ENCODE measurements at places on chromosomes 7 and 10.

- DNase-seq: no peak
These were observed 7.6 kb downstream of the IQCE start for GRCh38 chr7:2566348-2566889.

GRCh38 chr10:119207713-119208552 is 562 bp downstream of the GRK5 start:
- peak; percentile 41 for DNase-seq

DNA sequence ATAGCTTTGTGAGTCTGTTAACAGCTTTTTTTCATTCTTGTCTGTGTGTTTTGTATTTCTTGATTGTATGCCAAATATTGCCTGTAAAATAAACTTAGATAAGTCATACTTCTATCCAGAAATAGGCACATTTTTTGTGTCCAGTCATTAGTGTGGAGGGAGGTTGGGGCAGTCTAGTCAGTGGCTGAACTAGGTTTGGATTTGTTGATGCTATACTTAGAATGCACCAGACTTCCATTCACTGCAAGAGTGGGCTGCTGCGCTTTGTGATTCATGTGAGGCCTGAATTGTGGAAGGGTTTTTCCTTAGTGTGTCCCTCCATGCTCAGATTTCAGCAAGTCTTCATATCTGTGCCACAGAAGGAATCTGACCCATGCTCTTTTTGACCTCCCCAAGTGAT is 50.0 kb downstream of the TRUB1 start:
- no peak for DNase-seq

DNA sequence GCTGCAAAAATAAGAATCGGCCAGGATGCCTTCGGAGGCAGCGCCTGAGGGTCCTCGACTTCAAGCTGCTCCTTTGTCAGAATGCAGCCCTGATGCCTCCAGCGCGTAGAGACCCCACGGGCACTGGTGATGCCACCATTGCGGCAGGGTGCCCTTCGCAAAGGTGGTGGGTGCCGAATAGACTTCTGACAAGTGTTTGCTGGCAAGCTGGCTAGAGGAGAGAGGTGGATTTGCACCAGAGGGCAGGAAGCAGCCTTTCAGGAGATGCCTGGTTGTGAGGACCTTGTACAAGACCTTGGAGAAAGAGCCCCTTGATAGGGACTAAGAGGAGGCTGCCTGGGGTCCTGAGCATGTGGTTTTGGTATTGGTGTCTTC is 103.2 kb upstream of the PPIF start:
- no peak for DNase-seq

GRCh38 chr7:140605337-140605736 is 35.3 kb downstream of the DENND2A start:
- no peak for DNase-seq

DNA sequence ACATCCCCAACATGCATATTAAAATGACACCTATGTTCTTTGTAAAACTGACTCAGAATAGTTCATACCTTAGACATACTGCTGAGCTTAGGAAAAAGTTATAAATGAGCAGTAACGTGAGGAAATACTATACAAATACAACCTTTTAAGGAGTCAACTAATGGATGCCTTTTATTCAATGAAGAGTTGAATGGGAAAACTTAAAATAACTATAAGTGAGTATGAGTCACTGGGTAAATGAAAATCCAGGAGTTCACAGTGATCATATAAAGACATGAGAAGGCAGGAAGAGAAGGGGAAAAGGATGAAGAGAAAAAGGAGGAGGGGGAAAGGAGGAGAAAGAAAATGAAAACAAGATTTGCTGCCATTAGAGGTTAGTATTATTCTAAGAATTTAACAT is 157.8 kb upstream of the PCDH15 start:
- no peak for DNase-seq

DNA sequence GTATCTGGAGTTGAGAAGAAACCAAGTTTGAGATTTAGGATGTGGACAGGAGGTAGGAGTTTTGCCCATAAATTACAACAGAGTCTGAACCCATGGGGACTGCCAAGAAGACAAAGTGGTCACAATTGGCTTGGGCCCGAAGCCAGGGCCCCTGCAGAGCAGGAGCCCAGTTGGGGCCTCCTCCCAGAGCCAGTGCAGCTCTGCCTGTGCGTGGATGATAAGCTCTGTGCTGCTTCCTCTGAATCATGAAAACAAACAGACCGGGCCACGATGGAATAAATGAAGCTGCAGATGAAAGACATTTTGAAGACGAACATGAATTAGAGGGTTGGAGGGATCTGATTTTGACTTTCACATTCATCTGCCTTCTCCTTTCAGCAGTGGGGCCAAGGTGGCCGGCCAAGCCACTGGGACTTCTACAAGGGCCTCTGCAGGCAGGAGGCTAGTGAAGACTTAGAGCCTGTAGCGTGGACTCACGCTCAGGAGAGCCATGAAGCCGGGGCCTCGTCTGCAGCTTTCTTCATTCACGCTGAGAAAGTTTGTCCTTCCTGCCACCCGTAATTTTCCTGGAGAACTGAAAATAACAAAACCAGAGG is 156.8 kb upstream of the LYZL1 start:
- DNase-seq: no peak

DNA sequence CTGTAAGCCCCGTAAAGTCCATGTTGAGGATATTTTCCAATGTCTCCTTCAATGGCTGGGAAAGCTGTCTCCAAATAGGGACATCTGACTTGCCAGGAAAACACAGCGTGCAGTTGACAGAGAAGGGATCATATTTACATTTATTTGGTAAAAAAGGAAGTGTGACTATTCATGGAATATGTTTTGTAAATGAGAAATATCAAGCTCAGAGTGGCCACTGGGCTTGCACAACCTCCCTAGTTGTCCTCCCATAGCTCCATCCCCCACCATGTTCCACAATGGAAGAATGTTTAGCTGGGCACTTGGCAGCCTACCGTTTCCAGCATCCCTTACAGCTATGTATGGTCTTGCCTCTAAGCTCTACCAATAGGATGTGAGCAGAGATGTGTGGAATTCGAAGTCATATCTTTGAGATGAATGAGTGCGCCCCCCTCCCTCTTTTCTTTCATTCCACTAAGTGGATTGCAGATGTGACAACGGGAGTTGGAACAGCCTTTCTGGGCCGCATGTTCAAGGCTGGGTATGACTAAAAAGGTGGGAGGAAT is 306.6 kb upstream of the ZMIZ1 start:
- DNase-seq: no peak

DNA sequence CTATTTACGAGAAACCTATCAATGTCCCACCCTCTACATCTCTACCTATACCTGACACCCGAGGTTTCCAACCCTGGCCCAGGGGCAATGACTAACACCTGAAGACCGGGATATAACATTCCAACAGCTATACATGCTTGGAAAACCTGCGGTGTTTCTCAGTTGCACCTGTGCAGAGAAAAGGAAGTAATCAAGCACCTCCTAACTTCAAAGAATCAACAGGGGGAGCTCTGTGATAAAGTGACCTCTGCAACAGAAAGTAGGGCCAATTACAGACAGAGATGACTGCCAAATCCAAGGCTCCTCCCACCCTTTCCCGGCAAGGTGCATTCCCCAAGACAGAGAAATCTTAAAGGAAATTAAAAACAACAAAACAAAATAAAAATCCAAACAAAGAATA is 41.3 kb downstream of the CCDC6 start:
- no peak for DNase-seq

DNA sequence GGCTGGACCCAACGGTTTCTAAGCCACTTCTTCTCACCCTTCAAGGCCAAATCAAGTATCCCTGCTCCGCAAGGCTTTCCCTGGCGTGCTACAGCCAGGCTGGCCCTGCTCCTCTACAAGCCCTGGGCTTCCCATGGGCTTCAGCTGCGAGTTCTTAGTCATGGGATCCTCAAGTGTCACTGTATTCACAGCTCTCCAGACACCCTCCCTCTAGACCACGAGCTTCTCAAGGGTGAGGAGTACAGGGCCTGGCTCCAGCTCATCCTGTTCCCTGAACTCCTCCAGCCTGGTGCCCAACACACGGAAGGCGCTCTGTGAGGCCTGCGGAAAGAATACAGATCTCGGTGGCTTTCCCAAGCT is 38.8 kb downstream of the FAM53B start:
- no peak for DNase-seq

- no peak for DNase-seq
These were observed 413 bp downstream of the PANK1 start for GRCh38 chr10:89644691-89644966.

DNA sequence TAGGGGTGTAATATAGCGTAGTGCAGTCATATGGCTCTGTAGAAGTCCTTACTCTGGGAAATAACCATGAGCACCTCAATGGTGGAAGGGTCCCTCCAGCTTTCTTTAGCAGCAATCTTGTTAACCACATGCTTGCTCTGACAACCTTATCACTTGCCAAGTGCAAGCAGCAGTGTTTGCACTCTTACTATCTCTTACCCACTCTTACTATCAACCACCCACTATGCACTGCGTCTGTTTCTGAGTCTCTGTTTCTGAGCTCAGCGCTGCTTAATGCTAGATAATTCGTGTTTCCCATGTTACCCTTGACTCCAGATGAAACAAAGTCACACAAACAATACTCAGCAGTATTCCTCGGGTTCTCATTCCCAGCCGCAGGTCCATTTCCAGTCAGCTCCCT is 433.7 kb upstream of the PFKP start:
- no peak for DNase-seq

- DNase-seq: no peak
These were observed 8.7 kb upstream of the GRIFIN start for GRCh38 chr7:2484868-2485267.

GRCh38 chr7:6320791-6321190 is 48.4 kb upstream of the CYTH3 start:
- no peak for DNase-seq

GRCh38 chr7:17690030-17690429 is 250.3 kb downstream of the SNX13 start:
- DNase-seq: no peak

DNA sequence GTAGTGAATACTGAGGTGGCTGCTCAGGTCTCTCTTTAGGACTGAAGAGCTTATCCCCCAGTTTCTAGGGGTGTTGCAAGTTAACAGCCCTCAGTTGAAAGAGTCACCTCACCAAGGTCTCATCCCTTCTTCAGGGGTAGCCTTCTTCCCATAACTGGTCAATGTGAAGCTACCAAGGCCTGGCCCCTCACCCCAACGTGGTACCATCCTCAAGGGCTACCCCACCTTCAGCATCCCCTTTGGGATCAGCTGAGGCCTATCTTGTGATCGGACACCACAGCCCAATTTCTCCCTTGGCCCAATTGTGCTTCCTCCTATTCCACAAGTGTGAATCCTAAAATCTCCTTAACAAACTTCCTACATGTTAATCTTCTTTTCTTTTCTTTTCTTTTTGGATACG is 289.5 kb upstream of the MKLN1 start:
- DNase-seq: no peak

DNA sequence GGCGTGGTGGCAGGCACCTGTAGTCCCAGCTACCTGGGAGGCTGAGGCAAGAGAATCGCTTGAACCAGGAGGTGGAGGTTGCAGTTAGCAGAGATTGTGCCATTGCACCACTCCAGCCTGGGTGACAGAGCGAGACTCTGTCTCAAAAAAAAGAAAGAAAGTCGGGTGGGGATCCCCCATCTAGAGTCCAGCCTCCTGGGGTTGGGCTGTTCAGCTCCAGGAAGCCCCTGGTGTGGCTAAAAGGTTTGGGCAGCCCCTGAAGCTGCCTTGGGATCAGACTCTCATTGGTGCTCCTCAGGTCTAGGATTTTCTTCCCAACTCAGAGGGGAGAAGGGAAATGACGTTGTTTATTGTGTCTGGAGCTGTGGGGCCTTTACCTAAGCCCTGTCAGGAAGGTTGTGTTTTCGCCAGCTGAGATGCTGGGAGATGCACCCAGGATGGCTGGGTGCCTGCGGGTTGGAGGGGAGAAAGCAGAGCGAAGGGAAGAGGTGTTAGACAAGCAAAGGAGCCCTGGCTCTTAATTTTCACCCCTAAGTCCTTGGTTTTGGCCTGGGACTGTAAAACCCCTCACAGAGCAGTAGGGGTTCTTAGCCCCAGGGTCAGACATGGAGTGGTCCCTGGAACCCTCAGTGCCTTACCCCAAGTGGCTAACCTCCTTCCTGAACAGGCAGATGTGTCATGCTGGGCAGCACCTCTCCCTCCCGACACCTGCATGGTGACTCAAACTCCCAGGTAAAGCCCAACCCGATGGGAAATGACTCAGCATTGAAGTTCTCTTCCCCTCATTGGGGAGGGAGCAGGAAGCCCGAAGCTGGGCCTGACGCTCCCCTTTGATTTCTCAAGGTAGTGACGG is 21.1 kb downstream of the PLAU start:
- peak; percentile 66 for DNase-seq

DNA sequence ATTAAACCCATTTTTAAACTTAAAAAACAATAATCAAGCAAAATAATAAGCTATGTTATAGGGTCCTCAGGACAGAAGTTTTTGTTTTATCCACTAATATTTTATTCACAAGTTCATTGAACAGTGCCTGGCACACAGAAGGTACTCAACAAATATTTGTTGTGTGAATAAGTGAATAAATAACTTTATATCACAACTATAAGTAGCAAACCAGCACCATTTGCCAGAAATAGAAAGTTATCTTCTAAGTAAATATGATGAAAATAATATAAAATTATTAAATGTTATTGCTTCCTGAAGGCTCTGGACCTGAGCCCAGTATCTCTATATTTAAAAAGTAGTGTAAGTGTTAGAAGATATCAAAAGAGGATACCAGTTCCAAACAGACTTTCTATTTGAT is 29.1 kb upstream of the SEPTIN7 start:
- no peak for DNase-seq

GRCh38 chr7:99374111-99375064 is at the start of gene ARPC1B:
Gene ARPC1B, plus strand, starts transcription at chr7:99374730. Its CDS starts 10,985 bp downstream, at chr7:99385715.
- peak; percentile 89 for DNase-seq

- DNase-seq: no peak
These were observed 7.6 kb upstream of the TMEM236 start for GRCh38 chr10:17744341-17744861.

GRCh38 chr10:119818889-119819270 is 53.8 kb downstream of the MCMBP start:
- no peak for DNase-seq

GRCh38 chr10:44258019-44258418 is 126.9 kb downstream of the CXCL12 start:
- DNase-seq: no peak

GRCh38 chr10:25263931-25264330 is 89.1 kb downstream of the GPR158 start:
- DNase-seq: no peak

DNA sequence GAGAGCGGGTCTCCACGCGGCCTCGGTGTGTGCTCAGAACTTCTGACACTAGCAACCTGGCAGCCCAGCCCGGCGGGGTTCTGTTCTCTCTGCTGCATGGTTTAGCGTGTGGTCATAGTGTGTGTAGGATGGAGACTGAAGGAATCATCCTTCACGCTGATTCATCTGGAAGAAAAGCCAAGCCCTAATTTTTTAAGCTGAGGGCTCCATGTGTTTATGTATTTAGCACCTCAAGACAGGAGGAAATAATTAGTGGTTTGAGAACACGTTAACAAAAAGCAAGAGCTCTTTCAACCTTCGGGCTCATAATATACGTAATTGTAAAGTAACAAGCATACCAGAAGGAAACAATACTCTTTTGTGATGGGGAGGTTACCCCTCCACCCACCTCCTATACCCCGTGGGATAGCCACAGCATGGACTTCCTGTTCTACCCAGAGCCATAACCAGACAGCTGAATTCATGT is 504.6 kb upstream of the MKI67 start:
- DNase-seq: no peak

GRCh38 chr10:123200531-123200930 is 46.3 kb downstream of the BUB3 start:
- no peak for DNase-seq
